ENCODE measurements at places on chromosomes 3 and 15. TPM values are rescaled to one million over a fixed set of nuclear protein-coding genes. Genes with fewer than 3 reads are reported as not detected.

GRCh38 chr3:10557781-10558373 lies 52.5 kb upstream of the ATP2B2 start:
- H3K4me1 ChIP-seq: no peaks in the 10 kb centered on the region
- H3K27me3 ChIP-seq: no peaks in the 10 kb centered on the region
- H3K27ac ChIP-seq: no peak overlapping the region
- no peak overlapping the region for H3K4me3 ChIP-seq
- peak; percentile 40 for DNase-seq

DNA sequence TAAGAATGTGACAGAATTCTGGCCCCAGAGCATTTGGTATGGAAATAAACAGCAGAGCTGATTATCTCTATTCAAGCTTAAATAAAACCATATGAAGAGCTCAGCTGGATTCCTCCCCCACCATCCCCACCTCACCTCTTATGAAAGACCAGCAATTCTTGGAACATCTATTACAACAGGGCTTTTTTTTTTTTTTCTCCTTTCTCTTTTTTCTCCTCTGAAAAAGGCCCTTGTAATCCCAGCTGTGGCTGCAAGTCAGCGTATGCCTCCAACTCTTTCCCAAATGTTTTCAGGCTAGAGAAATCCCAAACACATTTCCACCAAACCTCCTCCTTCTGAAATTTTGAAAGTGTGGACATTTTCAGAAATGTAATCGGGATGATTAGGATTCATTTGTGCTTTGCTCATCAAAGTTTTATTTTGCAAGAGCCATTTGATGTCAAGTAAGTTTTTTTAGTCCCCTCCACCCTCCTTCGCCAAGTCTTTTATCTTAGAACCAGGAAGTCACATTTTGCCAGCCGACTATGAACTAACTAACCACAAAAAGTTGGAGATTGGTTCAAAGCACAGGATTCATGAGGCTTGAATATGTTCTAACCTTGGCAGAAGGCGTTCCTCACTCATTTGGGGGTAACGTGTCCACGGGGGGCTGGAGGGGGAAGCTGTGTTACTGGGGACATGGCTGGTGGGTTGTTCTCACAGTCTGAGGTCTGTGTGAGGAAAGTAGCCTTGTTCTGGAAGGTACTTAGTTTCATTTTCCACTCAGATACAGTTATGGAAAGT lies 142.0 kb upstream of the PDZRN3 start:
- no peaks in the 10 kb centered on the region for H3K36me3 ChIP-seq
- H3K27ac ChIP-seq: no peak overlapping the region
- no peaks in the 10 kb centered on the region for H3K4me1 ChIP-seq
- H3K27me3 ChIP-seq: no peaks in the 10 kb centered on the region
- no peak for DNase-seq

- no peak overlapping the region for H3K27ac ChIP-seq
- H3K4me3 ChIP-seq: no peak overlapping the region
- no peaks in the 10 kb centered on the region for H3K4me1 ChIP-seq
These were observed 46.8 kb downstream of the LIPC start for GRCh38 chr15:58478579-58478978.

DNA sequence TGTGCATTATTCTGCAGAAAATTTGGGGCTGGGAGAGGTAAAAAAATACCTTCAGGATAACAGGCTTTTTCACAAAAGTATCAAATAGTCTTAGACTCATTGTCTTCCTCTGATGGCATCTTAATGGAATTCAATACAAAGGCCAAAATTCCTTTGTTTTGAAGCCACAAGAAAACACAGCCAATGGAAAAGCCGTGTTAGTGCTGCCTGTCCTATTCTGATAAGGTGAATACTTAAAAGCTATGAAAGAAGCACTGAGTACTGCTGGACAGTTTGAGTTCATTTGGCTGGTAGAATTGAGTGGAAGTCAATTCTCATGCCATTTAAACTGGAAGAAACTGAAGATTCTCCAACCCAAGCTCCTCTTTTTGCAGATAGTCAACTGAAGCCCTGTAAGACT lies 395.3 kb upstream of the TPRG1 start:
- peaks cover 37% of the 10 kb centered on the region for H3K4me1 ChIP-seq
- H3K27me3 ChIP-seq: no peaks in the 10 kb centered on the region
- H3K4me3 ChIP-seq: no peak overlapping the region
- DNase-seq: no peak

- peaks cover 12% of the 10 kb centered on the region for H3K4me1 ChIP-seq
- no peaks in the 10 kb centered on the region for H3K27me3 ChIP-seq
- no peaks in the 10 kb centered on the region for H3K36me3 ChIP-seq
- H3K4me3 ChIP-seq: no peak overlapping the region
These were observed 40.5 kb downstream of the BOC start for GRCh38 chr3:113251817-113252216.

DNA sequence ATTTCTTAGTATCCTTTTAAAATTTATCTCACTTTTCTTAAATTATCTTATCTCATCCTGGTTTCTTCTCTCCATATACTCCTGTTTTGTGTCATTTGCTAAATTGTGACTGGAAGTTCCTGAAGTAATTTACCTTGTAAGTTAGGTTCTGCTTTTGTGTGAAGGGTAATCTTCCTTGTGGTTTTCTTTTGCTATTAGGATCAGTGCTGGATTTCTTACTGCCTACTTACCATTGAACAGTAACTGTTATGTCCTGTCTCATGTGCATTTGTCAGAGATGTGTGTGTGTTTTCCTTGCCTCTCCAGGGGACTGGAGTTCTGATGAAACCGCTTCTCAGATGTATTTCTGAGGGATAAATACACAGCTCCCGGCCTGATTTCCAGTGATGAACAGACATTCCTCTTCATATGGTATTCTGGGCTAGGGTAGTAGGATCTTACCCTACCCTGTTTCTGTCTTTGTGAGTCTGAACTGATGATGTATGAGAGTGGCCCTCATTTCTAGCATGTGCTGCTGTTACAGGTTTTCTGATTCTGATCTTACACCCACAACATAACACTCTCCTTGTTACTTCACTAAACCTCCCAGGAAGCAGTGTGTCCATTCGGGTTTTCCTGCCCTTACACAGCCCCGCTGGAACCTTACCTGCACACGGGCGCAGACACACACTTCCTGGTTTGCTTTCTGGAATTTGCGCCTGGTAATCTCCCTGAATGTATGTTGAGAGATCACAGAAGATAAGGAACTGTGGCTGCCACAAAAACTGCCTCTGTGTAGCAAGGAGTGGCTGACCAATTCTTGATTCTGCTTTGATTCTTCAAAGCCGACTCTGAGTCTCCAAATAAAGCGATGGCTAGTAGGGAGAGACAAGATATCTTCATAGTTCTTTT lies 14.7 kb downstream of the PAK2 start:
- H3K27me3 ChIP-seq: no peaks in the 10 kb centered on the region
- H3K27ac ChIP-seq: no peak overlapping the region
- peaks cover 5% of the 10 kb centered on the region for H3K4me1 ChIP-seq
- DNase-seq: no peak
- no peaks in the 10 kb centered on the region for H3K36me3 ChIP-seq

- H3K27me3 ChIP-seq: no peaks in the 10 kb centered on the region
- no peaks in the 10 kb centered on the region for H3K36me3 ChIP-seq
- H3K4me3 ChIP-seq: no peak overlapping the region
- H3K27ac ChIP-seq: no peak overlapping the region
- DNase-seq: no peak
These were observed 174.5 kb upstream of the WNT5A start for GRCh38 chr3:55661571-55661970.

- no peak overlapping the region for H3K27ac ChIP-seq
- H3K4me3 ChIP-seq: no peak overlapping the region
- no peaks in the 10 kb centered on the region for H3K4me1 ChIP-seq
- DNase-seq: no peak
- peaks cover 3% of the 10 kb centered on the region for H3K27me3 ChIP-seq
These were observed 71.7 kb downstream of the FGF12 start for GRCh38 chr3:192655628-192656027.

GRCh38 chr3:52834871-52835501 lies at the start of gene MUSTN1:
Gene MUSTN1 (minus strand): TSS chr3:52835019. CDS start chr3:52834948, 71 bp downstream.
- no peak within 1 kb of the TSS for H3K27ac ChIP-seq
- H3K4me3 ChIP-seq: no peak within 1 kb of the TSS
- H3K36me3 ChIP-seq: no peaks in the 10 kb centered on the region
- H3K27me3 ChIP-seq: no peaks in the 10 kb centered on the region
- DNase-seq: no peak
- peaks cover 22% of the 10 kb centered on the region for H3K4me1 ChIP-seq

Gene PEX11A
- total RNA-seq: 10.9 TPM

Gene FANCD2OS
- total RNA-seq: not detected

Gene LDHAL6B
- not detected for total RNA-seq

Gene SLC22A14
- total RNA-seq: 0.31 TPM

Gene GOLGA6A
- total RNA-seq: not detected

Gene ISLR2
- 0.61 TPM for total RNA-seq

Gene TMEM207
- total RNA-seq: not detected

Gene PLSCR4
- total RNA-seq: 17.2 TPM

Gene SV2B
- total RNA-seq: 7.5 TPM

Gene CMTM8
- total RNA-seq: 24.1 TPM
